ENCODE measurements at places on chromosomes 4 and X. TPM values are rescaled to one million over a fixed set of nuclear protein-coding genes. Genes with fewer than 3 reads are reported as not detected.
A peak's percentile ranks its signal among the peaks of the same experiment; 100 is the strongest.

GRCh38 chr4:10983268-10983667 is 298.7 kb upstream of the CLNK start:
- DNase-seq, result no peak

- no peak for DNase-seq
Measured at GRCh38 chr4:112973750-112974251, 75.7 kb upstream of the ANK2 start.

GRCh38 chrX:129747533-129747932 is 8.8 kb downstream of the XPNPEP2 start:
- DNase-seq, result no peak

- DNase-seq, result no peak
Measured at GRCh38 chr4:62531731-62532130, 1331.6 kb downstream of the ADGRL3 start.

DNA sequence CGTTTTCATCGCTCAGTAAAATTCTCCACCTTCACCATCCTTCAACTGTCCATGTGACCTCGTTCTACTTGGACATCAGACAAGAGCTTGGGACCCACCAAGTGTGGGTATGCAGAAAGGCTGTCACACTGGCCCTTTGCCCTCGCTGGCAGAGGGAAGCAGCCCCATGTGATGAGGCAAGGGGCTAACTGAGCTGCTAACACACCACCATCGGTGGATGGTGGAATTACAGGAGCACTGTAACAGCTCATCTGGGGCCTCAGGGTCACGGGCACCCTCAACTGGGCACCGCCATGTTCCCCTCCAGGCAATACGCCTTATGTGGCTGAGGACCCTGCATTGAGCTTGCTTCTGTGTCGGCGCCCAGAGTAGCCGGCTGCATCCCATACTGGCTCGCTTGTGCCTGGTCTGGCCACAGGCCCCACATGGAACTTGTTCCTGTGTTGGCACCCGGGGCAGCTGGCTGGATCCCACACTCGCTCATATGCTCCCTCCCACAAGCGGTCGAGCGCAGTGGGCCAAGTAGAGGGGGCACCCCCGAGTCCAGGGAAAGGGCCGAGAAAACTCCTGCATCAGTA is 109.5 kb downstream of the TAB3 start:
- DNase-seq, result no peak

GRCh38 chr4:113616443-113616842 is 145.1 kb downstream of the CAMK2D start:
- no peak for DNase-seq

- DNase-seq, result no peak
Measured at GRCh38 chrX:54208531-54208930, 25.5 kb upstream of the FAM120C start.

DNA sequence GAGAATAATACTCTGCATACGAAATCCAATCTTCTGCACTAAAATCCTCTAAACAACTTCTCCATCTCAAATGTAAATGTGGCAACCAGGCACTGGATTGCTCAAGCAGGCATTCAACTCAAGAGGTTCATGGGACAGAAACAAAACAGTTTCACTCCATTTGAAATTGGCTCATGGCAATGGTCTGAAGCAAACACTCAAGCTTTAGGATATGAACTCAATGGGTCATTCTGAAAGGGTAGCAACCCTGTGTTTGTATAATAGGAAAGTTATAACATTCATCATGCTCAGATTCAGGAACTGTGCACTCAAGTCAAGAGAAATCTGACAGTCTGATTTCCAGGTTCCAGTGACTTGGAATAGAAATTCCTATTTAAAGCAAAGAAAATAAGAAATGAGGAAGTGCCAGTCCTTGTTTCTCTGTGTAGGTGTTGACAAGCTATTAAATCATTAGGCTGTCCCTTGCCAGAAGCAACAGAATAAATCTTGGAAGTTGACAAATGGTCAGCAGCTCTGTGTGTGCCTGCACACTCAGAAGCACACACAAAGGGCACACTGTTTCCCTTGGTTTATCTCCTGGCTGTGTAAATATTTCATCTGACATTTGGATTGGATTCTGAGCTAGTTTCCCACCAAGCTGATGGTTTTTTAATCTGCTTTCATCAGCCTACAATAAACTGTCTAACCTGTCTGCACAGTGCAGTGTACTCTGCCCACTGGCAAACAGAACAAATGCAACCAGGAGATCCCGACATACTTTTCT is 75.9 kb upstream of the CITED1 start:
- no peak for DNase-seq

DNA sequence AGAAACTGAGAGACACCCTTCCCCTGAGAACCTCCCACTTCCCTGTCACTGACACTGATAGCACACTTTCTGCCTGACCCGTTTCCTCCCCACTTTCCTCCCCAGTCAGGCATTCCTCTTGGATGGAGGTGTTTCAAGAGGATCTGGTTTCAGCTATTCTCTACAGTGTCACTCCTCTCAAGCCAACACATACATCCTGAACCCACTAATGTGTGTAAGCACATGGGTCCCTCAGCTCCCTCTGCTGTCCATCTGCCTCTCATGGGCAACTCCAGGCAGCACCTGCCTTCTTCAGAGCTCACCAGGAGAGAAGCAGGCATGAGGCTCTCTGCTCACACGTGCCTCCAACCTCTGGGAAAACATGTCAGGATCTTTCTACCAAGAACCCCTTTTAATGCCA is 207.6 kb downstream of the NAF1 start:
- DNase-seq, result peak; percentile 4

DNA sequence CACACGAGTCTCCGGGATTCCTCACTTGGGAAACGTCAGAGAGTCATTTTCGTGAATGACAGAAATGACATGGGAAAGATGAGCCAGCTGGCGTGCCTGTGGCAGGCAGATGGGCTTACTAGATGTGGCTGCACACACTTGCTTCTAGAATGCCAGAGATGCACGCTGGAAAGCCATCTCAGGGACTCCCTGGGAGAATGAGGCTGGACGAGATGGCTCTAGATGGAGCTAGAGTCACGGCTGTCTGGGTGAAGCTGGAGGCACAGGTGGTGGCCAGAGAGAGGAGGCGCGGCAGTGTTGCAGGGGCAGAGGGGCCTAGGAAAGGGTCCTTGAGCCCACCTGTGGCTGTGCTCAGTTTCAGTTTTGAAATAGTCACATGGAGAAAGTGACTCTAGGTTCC is 26.0 kb downstream of the TKTL1 start:
- no peak for DNase-seq

DNA sequence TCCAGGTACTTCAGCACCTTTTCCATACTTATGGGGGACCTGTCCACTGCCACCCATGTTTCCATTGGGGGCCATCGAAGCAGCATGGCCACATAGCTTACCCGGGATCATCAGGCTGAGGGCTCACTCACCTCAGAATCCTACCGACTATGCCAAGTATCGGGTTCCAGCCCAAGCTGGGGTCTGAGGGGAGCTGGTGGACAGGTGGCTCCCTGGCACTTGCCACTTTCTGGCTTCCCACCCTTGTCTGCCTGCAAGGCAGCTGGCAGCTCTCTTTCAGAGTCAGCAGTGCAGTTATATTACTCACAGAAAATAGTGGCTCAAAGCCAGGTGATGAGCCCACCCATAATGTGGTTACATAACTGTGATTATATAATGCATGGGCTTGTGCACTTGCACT is 1153.8 kb downstream of the STIM2 start:
- no peak for DNase-seq

- DNase-seq, result no peak
Measured at GRCh38 chr4:1381181-1381621, 25.0 kb downstream of the NKX1-1 start.

GRCh38 chr4:86181585-86181984 is 178.3 kb downstream of the MAPK10 start:
- DNase-seq, result no peak

GRCh38 chr4:96120206-96120605 is 280.3 kb downstream of the PDHA2 start:
- DNase-seq, result no peak

GRCh38 chr4:33226133-33226532 is 2506.0 kb downstream of the PCDH7 start:
- DNase-seq, result no peak

DNA sequence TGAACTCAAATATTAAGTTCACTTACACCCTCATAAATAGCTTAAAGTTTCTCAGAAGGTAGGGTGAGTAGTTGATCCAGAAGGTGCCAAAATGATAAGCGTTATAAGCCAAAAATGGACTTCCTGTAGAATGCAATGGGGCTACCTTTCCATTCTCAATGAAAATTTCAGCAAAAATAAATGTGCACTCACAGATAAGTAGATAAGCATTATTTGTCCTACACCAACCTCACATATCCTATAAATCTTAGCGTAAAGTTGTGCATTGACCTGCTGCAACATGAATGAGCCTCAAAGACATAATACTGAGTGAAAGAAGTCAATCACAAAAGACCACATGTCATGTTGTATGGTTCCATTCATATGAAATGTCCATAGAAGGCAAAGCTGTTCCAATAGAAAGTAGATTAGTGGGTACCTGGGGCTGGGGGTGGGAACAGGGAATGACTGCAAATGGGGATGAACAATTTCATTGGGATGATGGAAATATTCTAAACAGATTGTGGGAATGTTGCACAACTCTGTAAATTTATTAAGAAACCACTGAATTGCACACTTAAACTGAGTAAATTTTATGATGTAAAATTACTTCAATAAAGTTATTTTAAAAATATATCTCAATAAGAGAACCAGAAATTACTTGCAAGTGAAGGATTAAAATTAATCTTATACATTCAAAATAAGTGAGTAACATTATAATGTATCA is 100.9 kb downstream of the AMELX start:
- no peak for DNase-seq

DNA sequence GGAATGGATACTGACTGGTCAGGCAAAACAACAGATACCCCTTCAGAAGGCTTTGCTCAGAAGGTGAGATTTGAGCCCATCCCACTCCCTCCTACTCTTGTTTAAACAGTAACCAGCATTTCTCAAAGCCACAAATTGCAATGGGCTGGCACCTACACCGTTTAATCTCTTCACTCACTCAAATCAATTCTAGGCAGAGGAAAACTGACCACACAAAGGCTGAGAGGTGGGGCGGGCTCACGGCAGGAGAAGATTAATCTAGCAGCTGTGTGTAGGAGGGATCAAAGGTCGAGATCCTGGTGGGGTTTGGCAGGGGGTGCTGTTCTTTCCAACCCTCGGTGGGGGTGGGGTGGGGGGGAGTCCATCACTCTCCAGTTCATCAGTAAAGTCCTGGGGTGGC is 622.4 kb downstream of the BCOR start:
- DNase-seq, result no peak

DNA sequence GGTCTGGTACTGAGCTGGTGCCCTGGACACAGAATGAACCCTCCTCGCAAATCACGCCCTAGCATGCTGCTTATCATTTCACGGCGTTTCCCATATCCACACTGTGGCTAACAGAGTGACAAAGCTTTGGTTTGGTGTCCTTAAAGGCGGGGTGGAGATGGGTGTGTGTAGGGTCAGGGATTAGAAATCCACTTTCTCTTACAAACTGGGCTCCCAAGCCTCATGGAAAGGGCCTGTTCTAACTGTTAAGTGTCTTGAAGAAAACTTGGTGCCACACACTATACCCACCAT is 735 bp upstream of the CHRDL1 start:
- no peak for DNase-seq

DNA sequence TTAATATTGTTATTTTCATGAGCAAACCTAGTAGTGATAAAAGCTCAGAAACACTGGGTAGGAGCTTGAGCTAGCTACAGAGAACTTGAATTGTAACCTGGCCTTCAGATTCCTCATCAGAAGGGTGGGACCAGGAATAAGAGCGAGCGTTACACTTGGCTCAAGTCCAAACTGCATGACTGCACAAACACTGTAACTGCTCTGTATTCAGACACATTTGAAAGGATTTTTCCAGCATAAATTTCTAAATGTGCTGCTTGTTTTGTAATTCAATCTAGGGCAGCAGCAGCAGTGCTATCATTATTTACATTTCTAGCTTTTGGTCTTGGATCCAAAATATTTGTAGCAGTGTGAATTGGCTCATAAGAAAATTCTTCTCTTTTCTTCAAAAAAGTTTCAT is 133.0 kb upstream of the TMLHE start:
- DNase-seq, result peak; percentile 71

CT45A1 gene
- not detected for total RNA-seq

SPANXN4 gene
- total RNA-seq, result not detected

MND1 gene
- 24.4 TPM for total RNA-seq

CNGA1 gene
- 1.4 TPM for total RNA-seq

SNCA gene
- 3.9 TPM for total RNA-seq

CENPVL3 gene
- total RNA-seq, result not detected

BLTP1 gene
- 44.0 TPM for total RNA-seq

POU3F4 gene
- total RNA-seq, result not detected

Measured in PC-9 (cell line).